ENCODE measurements at places on chromosomes 2 and 18. TPM values are rescaled to one million over a fixed set of nuclear protein-coding genes. Genes with fewer than 3 reads are reported as not detected.

- no peaks in the 10 kb centered on the region for H3K4me1 ChIP-seq
- no peak overlapping the region for H3K4me3 ChIP-seq
- no peak overlapping the region for H3K27ac ChIP-seq
- DNase-seq: peak; percentile 64
- H3K36me3 ChIP-seq: no peaks in the 10 kb centered on the region
Measured at GRCh38 chr2:76008001-76008702, 297.4 kb upstream of the GCFC2 start.

GRCh38 chr2:275466-275865, 10.7 kb downstream of the ACP1 start:
- no peak overlapping the region for H3K4me3 ChIP-seq
- no peak overlapping the region for H3K27ac ChIP-seq
- peaks cover 83% of the 10 kb centered on the region for H3K36me3 ChIP-seq
- no peaks in the 10 kb centered on the region for H3K27me3 ChIP-seq
- no peak for DNase-seq

GRCh38 chr18:40292985-40293710, 1661.9 kb upstream of the PIK3C3 start:
- no peaks in the 10 kb centered on the region for H3K36me3 ChIP-seq
- no peaks in the 10 kb centered on the region for H3K27me3 ChIP-seq
- no peaks in the 10 kb centered on the region for H3K4me1 ChIP-seq
- H3K27ac ChIP-seq: no peak overlapping the region
- no peak for DNase-seq

DNA sequence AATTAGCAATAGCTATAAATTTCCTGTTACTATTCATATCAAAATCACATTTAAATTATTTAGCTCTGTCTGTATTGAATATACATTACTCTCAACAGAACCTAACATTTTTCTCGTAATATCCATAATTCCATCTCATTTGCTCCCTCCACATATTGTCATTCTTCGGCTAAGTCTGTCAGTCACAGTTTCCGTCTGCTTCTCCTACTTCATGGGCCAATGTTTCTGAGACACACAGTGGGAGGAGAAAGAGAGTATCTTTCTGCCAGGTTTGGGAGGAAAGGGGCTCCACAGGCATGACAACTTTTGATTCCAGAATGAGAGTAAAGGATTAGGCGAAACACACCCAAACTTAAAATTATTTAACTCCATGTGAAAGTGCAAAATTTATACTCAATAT, 273.1 kb upstream of the SMIM21 start:
- no peaks in the 10 kb centered on the region for H3K4me1 ChIP-seq
- H3K36me3 ChIP-seq: no peaks in the 10 kb centered on the region
- H3K27me3 ChIP-seq: no peaks in the 10 kb centered on the region
- H3K4me3 ChIP-seq: no peak overlapping the region

GRCh38 chr2:207144173-207144785, 21.5 kb downstream of the KLF7 start:
- H3K27me3 ChIP-seq: no peaks in the 10 kb centered on the region
- H3K27ac ChIP-seq: peak overlapping the region; percentile 83
- peak overlapping the region; percentile 12 for H3K4me3 ChIP-seq

DNA sequence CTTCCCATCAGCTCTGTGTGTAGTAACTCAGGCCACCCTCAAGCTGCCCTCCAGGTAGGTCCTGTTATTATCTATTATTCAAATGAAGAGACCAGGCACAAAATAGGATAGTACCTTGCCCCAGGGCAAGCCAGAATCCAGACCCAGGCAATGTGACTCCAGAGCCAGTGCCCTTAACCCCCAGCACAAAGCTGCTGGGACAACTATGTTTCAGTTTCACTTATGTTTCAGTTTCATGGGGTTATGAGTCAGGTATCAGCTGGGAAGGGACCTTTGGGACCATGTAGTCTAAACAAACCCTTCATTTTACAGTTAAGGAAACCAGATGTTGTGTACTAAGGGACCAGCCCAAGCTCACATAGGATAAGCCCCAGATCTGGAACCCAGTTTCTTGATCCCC, 10.0 kb downstream of the HK2 start:
- no peaks in the 10 kb centered on the region for H3K27me3 ChIP-seq
- peak overlapping the region; percentile 20 for H3K27ac ChIP-seq
- H3K4me1 ChIP-seq: peaks cover 57% of the 10 kb centered on the region
- H3K4me3 ChIP-seq: no peak overlapping the region
- no peaks in the 10 kb centered on the region for H3K36me3 ChIP-seq

- DNase-seq: no peak
- H3K27me3 ChIP-seq: no peaks in the 10 kb centered on the region
- no peaks in the 10 kb centered on the region for H3K36me3 ChIP-seq
- H3K27ac ChIP-seq: no peak overlapping the region
- H3K4me3 ChIP-seq: no peak overlapping the region
- peaks cover 29% of the 10 kb centered on the region for H3K4me1 ChIP-seq
Measured at GRCh38 chr2:190532581-190532980, 1.9 kb downstream of the NEMP2 start.

DNA sequence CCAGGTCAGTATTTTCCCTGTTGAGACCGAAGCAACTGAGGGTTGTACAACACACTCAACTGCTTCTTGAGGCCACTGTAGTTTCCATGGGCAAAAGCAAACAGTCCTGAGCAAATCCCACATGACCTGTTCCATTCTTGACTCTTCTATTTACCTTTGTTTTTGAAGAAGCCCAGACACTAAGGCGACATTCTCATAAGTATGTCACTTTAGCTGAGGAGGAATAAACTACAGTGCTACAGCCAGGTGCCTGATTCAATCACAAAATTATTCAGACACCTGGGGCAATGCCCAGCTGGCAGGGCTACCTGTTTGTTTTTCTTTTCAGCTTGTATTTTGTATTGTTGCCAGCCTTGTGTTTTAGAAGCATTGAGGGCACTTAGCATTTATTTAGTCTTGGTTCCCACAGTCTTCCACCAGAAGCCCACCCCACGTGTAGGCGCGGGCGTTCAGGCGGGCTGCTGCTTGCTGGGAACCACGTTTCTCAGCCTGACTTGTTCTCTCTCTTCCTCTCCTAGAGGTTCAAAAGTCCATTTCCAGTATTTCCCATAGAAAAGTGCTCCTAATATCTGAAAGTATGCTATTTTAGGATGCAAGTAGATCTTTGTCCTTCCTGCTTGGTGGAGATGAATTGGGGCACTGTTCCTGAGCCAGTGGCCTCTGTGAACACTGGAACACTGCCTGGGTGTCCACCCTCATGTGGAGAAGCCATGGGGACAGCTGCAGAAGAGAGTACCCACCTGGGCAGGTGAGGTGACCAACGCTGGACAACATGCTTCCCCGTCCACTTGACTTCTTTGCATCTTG, 99.0 kb upstream of the COPS8 start:
- H3K27me3 ChIP-seq: no peaks in the 10 kb centered on the region
- H3K4me1 ChIP-seq: peaks cover 24% of the 10 kb centered on the region
- H3K27ac ChIP-seq: no peak overlapping the region
- H3K4me3 ChIP-seq: no peak overlapping the region
- DNase-seq: no peak

LYPD6 gene
- total RNA-seq: 0.29 TPM

- no peaks in the 10 kb centered on the region for H3K27me3 ChIP-seq
- H3K4me3 ChIP-seq: no peak overlapping the region
- DNase-seq: no peak
Measured at GRCh38 chr2:177098001-177098613, 114.5 kb upstream of the HNRNPA3 start.

HOXD1 gene
- 4.1 TPM for total RNA-seq

MOGAT1 gene
- total RNA-seq: 2.2 TPM

OTX1 gene
- total RNA-seq: not detected

- H3K27ac ChIP-seq: no peak overlapping the region
- DNase-seq: no peak
- no peaks in the 10 kb centered on the region for H3K36me3 ChIP-seq
- H3K4me3 ChIP-seq: no peak overlapping the region
- H3K4me1 ChIP-seq: no peaks in the 10 kb centered on the region
Measured at GRCh38 chr2:177044671-177045070, 167.9 kb upstream of the HNRNPA3 start.

DNA sequence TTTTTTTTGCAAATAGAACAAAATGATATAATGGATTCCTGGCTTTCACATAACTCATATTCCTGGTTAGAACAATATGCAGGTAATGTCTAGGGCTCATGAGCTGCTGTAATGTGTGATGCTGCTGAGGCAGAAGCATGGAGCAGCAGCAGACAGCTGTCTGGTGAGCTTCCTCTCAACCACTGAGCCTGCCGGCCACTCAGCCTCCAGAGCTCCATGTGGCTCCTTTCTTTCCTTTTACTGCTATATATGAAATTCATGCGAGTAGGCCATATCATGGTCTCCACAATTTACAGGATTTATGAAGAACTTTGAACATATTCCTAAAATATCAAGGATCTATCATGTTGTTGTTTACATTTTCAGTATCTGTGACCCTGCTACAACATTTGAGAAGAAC, 120.9 kb downstream of the MEP1B start:
- no peak overlapping the region for H3K27ac ChIP-seq
- no peak overlapping the region for H3K4me3 ChIP-seq
- H3K36me3 ChIP-seq: no peaks in the 10 kb centered on the region
- DNase-seq: no peak
- no peaks in the 10 kb centered on the region for H3K4me1 ChIP-seq

DNA sequence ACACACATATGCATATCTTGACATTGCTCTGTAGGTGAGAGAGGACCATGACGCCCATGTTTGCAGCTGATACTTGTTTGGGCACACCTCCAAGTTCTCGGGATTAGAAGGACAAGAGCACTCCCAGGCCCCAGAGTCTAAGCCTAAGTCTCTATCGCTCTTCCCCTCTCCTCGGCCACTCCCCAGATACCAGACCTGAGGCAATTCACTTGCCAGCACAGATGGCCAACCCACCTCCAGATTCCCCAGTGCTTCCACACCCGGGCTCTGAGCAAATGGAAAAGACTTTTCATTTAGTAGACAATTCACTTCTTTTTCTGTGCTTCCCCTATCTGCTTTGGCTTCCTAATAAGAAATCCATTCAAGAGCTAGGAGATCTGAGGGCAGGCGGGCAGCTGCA, 32.9 kb downstream of the EHD3 start:
- H3K27ac ChIP-seq: no peak overlapping the region
- H3K27me3 ChIP-seq: no peaks in the 10 kb centered on the region
- H3K4me3 ChIP-seq: no peak overlapping the region

DNA sequence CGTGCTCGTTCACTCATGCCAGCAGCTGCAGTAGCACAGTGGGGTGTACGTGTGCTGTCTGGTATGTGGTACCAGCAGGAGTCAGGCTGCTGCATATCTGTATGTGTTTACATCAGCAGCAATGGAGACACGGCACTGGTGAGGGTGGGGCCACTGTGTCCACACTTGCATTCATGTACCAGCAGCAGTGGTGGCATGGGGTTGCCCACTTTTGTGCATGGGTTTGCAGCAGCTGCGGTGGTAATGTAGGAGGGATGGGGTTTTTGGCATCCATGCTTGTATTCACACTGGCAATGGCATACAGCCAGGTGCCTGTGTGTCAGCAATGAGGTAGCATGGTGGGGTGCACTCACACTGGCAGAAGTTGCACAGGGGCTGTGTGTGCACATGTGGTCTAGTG, 187.8 kb downstream of the KCNJ3 start:
- no peaks in the 10 kb centered on the region for H3K4me1 ChIP-seq
- no peak for DNase-seq
- H3K36me3 ChIP-seq: no peaks in the 10 kb centered on the region
- H3K4me3 ChIP-seq: no peak overlapping the region

SLC40A1 gene
- 169 TPM for total RNA-seq

Measured in upper lobe of right lung (tissue), 1 donor.